ENCODE measurements at places on chromosomes 6 and 20.

DNA sequence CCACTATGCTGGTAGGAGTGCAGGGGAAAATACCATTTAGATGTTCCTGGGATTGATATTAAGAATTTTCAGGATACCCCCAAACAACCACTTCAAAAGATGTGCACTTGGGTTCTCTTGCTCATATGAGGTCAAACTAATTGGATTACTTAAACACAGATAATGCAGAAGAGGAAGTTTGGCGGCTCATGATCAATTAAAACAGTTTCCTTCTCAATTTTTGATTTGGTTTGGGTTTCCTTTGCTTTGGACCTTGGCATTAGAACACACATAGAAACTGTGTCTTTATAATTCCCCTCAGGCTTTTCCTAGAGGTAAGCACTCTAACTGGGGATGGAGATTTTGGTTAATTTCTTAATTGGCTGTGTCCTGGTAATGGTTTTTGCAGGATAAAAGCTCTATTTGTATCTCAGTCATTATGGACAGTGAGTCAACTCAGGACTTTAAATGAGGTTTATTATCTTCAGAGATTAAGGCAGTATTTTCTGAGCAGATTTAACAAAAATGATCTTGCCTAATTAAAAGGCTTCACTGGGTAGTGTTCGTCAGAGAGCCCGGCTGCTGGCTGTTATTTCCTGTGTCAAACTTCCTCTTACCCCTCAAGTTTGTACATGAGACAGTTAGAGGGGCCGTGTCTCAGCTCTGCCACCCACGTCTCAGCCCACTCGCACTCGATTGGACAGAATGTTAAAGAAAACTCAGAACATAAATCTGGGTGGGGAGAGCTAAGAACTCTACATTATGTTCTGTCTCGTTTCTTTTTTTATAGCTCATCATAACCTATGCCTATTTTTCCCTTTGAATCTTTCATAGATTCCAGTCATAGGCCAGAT lies 50.3 kb upstream of the PREP start:
- no peak for DNase-seq

- peak; percentile 97 for DNase-seq
Measured at GRCh38 chr20:9838378-9839295, at the start of gene PAK5. Gene PAK5, minus strand, starts transcription at chr20:9839076. Its CDS starts 194,748 bp downstream, at chr20:9644328.

GRCh38 chr6:109526905-109527628 lies 44.0 kb upstream of the ZBTB24 start:
- DNase-seq, result peak; percentile 61

GRCh38 chr20:46779831-46780230 lies 70.4 kb downstream of the SLC2A10 start:
- no peak for DNase-seq

DNA sequence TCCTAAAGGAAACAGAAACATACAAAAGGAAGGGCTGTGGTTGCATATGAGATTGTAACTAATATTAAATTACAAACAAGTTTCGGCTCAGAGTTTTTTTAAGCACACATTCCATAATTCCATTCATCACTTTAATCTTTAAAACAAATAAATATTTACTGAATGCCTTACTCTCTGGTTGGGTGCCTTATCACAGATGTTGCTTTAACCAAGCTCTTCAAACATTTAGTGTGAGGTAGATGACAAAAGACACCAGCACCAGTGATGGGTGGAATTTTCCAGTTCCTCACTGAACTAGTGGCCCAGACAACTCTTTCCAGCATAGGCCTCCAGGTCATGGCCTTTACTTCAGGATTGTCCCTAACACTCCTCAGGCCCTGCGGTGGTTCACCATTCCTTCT lies 58.7 kb downstream of the ARHGAP18 start:
- DNase-seq, result no peak

DNA sequence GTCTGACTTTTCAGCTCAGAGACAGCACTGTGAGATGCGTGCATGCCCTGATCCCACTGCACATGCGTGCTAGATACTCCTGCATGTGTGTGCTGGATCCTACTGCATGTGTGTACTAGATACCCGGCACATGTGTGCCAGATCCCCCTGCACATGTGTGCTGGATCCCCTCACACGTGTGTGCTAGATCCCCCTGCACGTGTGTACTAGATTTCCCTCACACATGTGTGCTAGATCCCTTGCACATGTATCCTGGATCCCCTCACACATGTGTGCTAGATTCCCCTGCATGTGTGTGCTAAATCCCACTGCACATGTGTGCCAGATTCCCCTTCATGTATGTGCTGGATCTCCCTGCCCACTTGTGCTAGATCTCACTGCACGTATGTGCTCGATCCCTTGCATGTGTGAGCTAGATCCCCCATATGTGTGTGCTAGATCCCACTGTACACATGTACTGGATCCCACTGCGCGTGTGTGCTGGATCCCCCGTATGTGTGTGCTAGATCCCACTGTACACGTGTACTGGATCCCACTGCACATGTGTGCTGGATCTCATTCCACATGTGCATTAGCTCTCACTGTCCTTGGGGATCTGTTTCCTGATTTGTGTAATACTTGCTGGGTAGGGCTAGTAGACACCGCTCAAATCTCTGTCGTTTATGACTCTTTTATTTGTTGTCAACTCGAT lies 214.6 kb downstream of the SMOC2 start:
- no peak for DNase-seq

GRCh38 chr6:108210556-108210955 lies 44.7 kb downstream of the NR2E1 start:
- DNase-seq, result no peak

DNA sequence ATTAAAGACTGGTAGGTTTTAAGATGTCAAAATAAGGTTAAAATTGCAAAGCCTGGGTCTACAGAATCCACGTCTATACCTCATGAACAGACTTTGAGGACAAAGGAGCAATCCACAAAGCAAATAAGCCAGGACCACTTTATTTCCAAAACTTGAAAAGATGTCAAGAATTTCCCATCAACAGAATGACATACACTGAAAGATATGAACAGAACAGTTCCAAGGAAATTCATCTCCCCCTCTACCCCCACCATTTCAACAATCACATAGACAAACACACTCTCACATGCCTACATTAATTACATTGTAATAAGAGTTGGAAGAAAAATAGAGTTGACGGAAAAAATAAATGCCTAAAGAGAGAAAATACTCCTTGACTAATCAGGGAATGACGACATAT lies 45.2 kb upstream of the NHSL1 start:
- no peak for DNase-seq

GRCh38 chr6:21955951-21956350 lies 340.9 kb downstream of the PRL start:
- no peak for DNase-seq

DNA sequence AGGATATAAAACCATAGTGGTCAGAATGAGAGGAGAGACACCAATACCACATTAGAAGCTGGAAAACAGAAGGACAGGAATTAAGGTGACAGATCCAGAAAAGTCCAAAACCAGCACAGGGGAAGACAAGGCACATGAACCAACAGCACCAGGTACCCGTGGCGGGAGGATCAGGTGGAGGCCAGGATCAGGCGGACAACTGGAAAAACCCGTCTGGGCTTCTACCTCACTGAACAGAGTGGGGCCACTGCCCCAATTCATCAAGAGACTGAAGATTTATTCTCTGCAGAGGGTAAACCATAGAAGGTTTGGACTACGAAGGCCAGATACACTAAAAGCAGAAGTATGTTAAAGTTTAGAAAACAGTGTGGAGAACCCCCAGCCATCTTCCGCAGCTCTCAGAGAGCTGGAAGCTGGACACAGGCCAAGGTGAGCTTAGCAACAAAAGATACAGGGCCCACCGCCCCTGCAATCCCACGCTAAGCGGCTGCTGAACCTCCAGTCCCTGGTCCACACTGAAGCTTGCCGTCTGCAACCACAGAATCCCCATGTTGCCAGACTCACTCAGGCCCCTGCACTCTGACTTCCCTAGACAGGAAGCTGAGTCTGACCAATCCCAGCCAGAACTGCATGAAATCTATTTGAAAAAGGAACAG lies 29.9 kb downstream of the ABHD12 start:
- DNase-seq, result no peak

DNA sequence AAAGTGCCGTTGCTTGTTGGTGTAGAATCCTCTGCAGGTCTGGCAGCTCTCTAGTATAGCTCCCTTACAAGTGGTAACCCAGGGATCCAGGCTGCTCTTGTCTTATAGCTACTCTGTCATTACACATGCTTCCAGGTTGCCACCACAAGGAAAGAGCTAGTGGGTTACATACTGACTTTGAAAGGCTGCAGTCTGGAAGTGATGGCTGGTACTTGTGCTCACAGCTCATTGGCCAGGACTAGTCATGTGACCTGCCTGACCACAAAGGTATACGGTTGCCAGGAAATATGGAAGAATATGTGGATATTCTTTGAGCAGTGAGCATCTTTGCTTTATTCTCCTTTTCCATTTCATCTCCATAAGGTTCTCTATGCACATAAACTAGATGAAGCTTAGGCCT lies 46.0 kb downstream of the RREB1 start:
- DNase-seq, result peak; percentile 33

- no peak for DNase-seq
Measured at GRCh38 chr20:13863244-13863643, 78.4 kb downstream of the NDUFAF5 start.

DNA sequence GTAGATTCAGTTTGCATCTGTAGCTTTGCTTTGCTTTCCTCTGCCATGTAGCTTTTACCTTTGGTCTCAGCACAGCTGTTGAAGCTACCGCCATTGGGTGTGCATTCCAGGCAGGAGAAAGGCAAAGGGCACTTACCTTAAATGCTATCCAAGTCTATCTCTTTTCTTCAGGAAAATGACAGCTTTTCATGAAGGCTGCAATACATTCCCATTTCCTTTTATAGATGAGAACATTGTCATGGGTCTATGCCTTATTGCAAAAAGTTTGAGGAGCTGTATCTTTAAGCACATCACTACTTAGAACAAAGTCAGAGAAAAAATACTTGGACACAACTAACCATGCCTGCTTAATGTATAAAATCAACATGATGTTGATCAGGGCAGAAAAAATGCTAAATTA lies 266.8 kb downstream of the DOK5 start:
- DNase-seq, result no peak

- DNase-seq, result no peak
Measured at GRCh38 chr20:50540620-50541605, 30.7 kb downstream of the PTPN1 start.

- no peak for DNase-seq
Measured at GRCh38 chr20:44615876-44616603, 33.7 kb downstream of the PKIG start.

- no peak for DNase-seq
Measured at GRCh38 chr6:52507557-52508260, 69.2 kb downstream of the TRAM2 start.

DNA sequence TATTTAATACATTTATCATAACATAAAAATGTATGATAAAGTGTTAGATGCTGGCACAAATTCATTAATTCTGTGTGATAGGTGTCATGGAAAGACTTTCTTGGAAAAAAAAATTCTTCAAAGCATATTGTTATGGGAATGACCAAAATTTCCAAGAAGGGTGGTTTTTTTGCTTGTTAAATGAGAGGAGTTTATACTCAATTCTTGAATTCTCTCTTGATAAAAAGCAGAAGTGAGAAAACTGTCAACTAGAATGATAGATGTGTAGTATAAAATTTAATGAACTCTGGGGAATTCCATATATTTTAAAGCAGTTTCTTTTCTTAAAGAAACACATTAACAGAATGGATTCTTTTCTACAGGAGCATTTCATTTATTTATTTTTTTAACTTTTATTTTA lies 62.0 kb upstream of the SNAP91 start:
- no peak for DNase-seq

GRCh38 chr20:2101057-2101864 lies at the start of gene STK35:
Gene STK35, plus strand, starts transcription at chr20:2101827. Its CDS starts 55 bp downstream, at chr20:2101882.
- DNase-seq, result no peak

GRCh38 chr6:146948790-146949342 lies 255.4 kb upstream of the STXBP5 start:
- DNase-seq, result no peak

- no peak for DNase-seq
Measured at GRCh38 chr6:81820980-81821379, 68.5 kb upstream of the TENT5A start.

DNA sequence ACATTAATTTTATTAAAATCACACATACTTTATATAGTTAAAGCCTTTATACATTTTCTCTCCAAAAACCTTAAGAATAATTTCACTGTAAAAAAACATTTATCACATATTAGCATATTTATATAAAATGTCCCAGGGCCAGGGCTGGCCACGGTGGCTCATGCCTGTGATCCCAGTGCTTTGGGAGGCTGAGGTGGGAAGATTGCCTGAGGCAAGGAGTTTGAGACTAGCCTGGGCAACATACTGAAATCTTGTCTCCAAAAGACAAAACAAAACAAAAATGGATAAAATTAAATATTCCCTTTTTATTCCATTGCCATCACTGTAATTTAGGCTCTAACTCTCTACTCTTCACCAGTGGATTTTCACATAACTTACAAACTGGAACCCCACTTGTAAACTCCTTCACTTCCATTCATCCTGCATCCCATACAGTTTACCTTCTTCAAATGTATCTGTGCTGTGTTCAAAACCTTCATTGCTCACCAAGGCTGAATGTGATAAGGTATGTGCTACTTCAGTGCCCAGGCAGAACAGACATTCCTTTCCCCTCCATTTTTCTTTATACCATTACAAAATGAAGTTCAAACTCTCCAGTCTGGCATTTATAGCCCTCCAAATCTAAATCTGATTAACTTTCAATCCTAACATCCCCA lies 42.9 kb upstream of the PIM1 start:
- no peak for DNase-seq

GRCh38 chr6:150517175-150517574 lies 82.5 kb upstream of the PLEKHG1 start:
- DNase-seq, result peak; percentile 9

- DNase-seq, result no peak
Measured at GRCh38 chr6:126805861-126806260, 312.6 kb upstream of the RSPO3 start.

- peak; percentile 18 for DNase-seq
Measured at GRCh38 chr6:170185175-170185978, 105.5 kb downstream of the DLL1 start.

DNA sequence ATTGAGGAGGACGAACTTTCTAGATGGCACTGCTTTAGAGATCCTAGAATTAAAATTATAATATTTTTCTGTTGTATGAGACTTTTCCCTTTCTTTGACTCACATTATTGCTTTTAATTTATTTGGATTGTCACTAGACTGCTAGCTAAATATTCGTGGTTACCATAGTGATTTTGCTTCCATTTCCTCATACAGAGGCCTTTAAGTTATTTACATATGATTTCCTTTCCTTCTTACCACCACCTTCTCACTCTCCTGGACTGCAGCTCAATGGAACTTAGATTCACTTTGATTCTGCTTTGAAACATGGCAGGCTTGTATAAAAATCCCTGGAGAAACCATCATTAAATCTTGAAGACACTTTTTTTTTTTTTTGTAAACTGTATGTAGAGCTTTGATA lies 222.9 kb downstream of the LAMA2 start:
- no peak for DNase-seq

- DNase-seq, result no peak
Measured at GRCh38 chr20:10800288-10800687, 126.5 kb upstream of the JAG1 start.

- peak; percentile 22 for DNase-seq
Measured at GRCh38 chr20:32966382-32966781, 37.9 kb downstream of the SUN5 start.

- no peak for DNase-seq
Measured at GRCh38 chr20:54995011-54995410, 519.6 kb downstream of the DOK5 start.

All from ecto neural progenitor cell (in vitro differentiated cells).